Activated T-helper 2 cell treated with anti-CD3 and anti-CD28 coated beads, Interferon-gamma antibody, Interleukin-2, Interleukin-4, amounts not matched to agents 10 μg/mL and 5 μg/mL and 100 μg/mL, durations not matched to agents 14 hours and 24 hours and 36 hours (primary cell): ENCODE measurements at places on chromosomes 7 and 10.

- H3K4me1 ChIP-seq, result no peaks in the 10 kb centered on the region
- no peaks in the 10 kb centered on the region for H3K36me3 ChIP-seq
- no peak overlapping the region for H3K4me3 ChIP-seq
- peaks cover 3% of the 10 kb centered on the region for H3K27me3 ChIP-seq
- no peak overlapping the region for H3K27ac ChIP-seq
Observed at GRCh38 chr7:17622451-17622850, 317.8 kb downstream of the SNX13 start.

DNA sequence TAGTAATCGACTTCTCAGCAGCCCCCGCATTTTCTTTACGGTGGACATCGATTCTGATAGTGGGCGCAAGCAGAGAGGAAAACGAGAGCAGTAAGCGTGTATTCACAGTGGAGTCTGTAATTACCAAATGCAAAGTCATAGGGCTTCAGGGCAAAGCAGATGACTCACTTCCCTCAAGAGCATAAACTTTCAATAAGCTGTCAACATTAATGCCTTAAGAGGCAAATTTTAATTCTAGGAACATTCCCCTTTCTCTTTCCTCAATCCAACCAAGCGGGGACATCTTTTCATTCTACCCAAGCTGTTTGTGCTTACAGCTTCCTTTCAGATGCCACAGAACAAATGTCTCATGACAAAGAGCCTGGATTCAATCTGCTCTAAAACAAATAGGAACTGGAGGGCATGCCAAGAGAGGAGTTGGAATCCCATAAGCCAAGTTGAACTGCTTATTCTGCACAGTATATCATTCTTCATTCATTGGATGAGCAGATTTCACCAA is 48.6 kb downstream of the MALSU1 start:
- no peak for DNase-seq
- H3K36me3 ChIP-seq, result peaks cover 45% of the 10 kb centered on the region

- no peak overlapping the region for H3K27ac ChIP-seq
- no peak for DNase-seq
- H3K36me3 ChIP-seq, result no peaks in the 10 kb centered on the region
- no peak overlapping the region for H3K4me3 ChIP-seq
Observed at GRCh38 chr10:100886963-100887362, 25.8 kb upstream of the SLF2 start.

GRCh38 chr7:22350466-22351328 is 6.3 kb downstream of the RAPGEF5 start:
- no peaks in the 10 kb centered on the region for H3K4me1 ChIP-seq
- H3K4me3 ChIP-seq, result no peak overlapping the region
- no peak for DNase-seq
- H3K27ac ChIP-seq, result no peak overlapping the region

DNA sequence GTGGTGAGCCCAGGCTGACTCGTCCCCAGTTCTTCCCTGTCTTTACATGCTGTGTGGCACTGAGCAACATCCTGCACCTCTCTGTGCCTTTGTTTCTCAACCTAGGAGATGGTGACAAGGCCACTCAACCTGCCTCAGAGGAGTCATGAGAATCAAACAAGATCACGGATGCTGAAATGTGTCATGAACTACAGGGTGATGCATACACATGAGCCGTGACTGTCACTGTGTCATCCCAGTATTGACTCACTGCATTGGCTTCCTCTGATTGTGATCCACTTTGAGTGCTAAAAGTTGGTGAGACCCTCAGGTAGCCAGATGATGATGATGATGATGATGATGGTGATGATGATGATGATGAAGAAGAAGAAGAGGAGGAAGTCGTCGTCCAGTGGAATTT is 11.5 kb downstream of the C10orf71 start:
- no peaks in the 10 kb centered on the region for H3K36me3 ChIP-seq
- H3K4me3 ChIP-seq, result no peak overlapping the region
- no peak for DNase-seq
- H3K27ac ChIP-seq, result peak overlapping the region; percentile 25

DNA sequence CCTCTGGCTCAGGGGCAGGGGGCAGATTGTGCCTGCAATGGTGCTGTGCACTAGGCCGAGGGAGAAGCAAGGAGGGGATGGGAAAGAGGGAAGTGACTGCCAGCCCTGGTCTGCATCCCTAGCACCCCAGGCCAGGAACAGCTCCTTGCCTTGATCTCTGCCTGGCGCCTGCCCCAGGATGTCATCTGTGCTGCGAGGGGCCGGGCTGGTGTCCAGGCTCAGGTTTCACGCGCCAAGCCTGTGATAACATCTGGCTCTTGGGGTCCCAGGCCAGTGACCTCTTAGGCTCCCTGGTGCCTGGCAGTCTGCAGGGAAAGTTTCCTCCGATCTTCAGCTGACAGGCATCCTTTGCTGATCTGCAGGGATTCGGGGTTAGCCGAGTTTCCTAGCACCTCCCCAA is 193.5 kb upstream of the GPR26 start:
- no peak overlapping the region for H3K27ac ChIP-seq
- H3K4me3 ChIP-seq, result no peak overlapping the region
- no peaks in the 10 kb centered on the region for H3K4me1 ChIP-seq
- no peaks in the 10 kb centered on the region for H3K36me3 ChIP-seq
- peaks cover 2% of the 10 kb centered on the region for H3K27me3 ChIP-seq

- H3K36me3 ChIP-seq, result no peaks in the 10 kb centered on the region
- DNase-seq, result no peak
- no peak overlapping the region for H3K27ac ChIP-seq
- no peaks in the 10 kb centered on the region for H3K27me3 ChIP-seq
Observed at GRCh38 chr10:129417870-129418269, 49.2 kb upstream of the MGMT start.

DNA sequence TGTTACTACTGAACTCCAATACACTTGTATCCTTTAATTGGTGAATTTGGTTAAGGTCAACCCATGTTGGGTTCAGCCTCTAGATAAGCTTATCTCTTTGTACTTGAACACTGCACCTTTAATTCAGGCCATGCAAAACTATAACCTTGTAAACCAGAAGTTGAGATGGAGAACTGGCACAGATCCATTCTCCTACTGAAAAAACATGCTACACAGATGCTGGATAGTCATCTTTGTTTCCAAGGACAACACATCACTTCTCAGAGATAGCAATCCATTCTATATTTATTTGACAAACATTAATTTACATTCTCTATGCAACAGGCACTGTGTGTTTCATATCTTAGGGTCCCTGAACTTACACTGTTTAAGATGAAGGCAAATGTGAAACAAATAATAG is 2.9 kb upstream of the CDK14 start:
- peaks cover 42% of the 10 kb centered on the region for H3K27me3 ChIP-seq
- H3K4me3 ChIP-seq, result no peak overlapping the region
- no peak for DNase-seq
- no peak overlapping the region for H3K27ac ChIP-seq

GRCh38 chr7:143203386-143203785 is 18.5 kb upstream of the TAS2R40 start:
- peaks cover 9% of the 10 kb centered on the region for H3K4me1 ChIP-seq
- H3K27me3 ChIP-seq, result peaks cover 27% of the 10 kb centered on the region
- no peak for DNase-seq
- no peak overlapping the region for H3K4me3 ChIP-seq

DNA sequence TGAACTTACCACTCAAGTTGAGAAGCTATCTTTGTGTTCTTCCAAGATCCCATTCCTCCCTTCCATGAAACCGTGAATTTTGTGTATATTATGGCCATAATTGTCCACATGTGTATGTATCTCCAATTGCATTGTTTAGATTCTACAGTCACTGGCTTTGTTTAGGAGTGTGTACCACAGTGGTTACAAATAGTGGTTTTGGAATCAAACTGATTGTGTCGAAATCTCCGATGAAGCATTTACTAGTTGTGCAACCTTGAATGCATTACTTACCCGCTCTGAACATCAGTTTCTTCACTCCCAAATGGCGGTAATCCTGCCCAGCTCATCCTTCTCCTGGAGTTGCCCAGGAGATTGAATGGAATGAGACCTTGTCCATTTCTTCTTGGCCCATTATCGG is 145.0 kb upstream of the ZNF32 start:
- peaks cover 34% of the 10 kb centered on the region for H3K27me3 ChIP-seq
- no peaks in the 10 kb centered on the region for H3K36me3 ChIP-seq
- no peak for DNase-seq
- H3K4me1 ChIP-seq, result no peaks in the 10 kb centered on the region
- H3K27ac ChIP-seq, result no peak overlapping the region

- H3K36me3 ChIP-seq, result no peaks in the 10 kb centered on the region
- H3K27ac ChIP-seq, result no peak overlapping the region
- no peak for DNase-seq
- no peaks in the 10 kb centered on the region for H3K4me1 ChIP-seq
- no peak overlapping the region for H3K4me3 ChIP-seq
Observed at GRCh38 chr7:46352004-46352954, 431.2 kb upstream of the IGFBP3 start.

DNA sequence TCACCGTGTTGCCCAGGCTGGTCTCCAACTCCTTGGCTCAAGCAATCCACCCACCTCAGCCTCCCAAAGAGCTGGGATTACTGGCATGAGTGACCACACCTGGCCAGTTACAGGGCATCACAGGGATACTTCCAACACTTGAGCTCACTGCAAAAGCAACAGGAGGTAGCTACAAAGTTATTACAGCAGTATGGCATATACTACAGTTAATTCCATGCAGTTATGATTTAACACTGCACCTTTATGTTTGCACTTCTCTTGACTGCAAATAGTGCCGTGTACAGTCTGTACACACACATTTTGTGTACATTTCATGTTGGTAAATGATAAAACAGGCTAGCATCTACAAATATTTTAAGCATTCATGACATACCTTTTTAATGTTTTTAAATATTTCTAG is 21.3 kb downstream of the SRPK2 start:
- H3K27ac ChIP-seq, result no peak overlapping the region
- no peak for DNase-seq
- H3K27me3 ChIP-seq, result no peaks in the 10 kb centered on the region
- no peak overlapping the region for H3K4me3 ChIP-seq

- H3K4me3 ChIP-seq, result no peak overlapping the region
- H3K27me3 ChIP-seq, result no peaks in the 10 kb centered on the region
- H3K27ac ChIP-seq, result no peak overlapping the region
Observed at GRCh38 chr10:128576943-128577670, 450.9 kb upstream of the MKI67 start.

GRCh38 chr10:129676014-129676413 is 209.0 kb downstream of the MGMT start:
- H3K27ac ChIP-seq, result no peak overlapping the region
- no peak for DNase-seq
- H3K4me1 ChIP-seq, result no peaks in the 10 kb centered on the region
- no peaks in the 10 kb centered on the region for H3K27me3 ChIP-seq
- H3K4me3 ChIP-seq, result no peak overlapping the region

DNA sequence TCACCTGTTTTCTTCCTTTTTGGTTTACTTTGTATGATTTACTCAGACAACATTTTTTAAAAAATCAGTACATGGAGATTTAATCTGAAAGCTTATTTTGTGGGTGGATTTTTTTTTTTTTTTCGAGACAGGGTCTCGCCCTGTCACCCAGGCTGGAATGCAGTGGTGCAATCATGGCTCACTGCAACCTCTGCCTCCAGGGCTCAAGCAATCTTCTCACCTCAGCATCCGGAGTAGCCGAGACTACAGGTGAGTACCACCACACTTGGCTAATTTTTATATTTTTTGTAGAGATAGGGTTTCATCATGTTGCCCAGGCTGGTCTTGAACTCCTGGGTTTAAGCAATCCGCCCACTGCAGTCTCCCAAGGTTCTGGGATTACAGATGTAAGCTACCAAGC is 2.5 kb downstream of the GSTO1 start:
- H3K36me3 ChIP-seq, result peaks cover 63% of the 10 kb centered on the region
- no peaks in the 10 kb centered on the region for H3K27me3 ChIP-seq
- DNase-seq, result no peak
- H3K4me1 ChIP-seq, result peaks cover 67% of the 10 kb centered on the region

GRCh38 chr10:27699776-27700175 is 45.8 kb downstream of the MKX start:
- no peak for DNase-seq
- no peaks in the 10 kb centered on the region for H3K4me1 ChIP-seq
- no peaks in the 10 kb centered on the region for H3K36me3 ChIP-seq
- H3K4me3 ChIP-seq, result no peak overlapping the region

DNA sequence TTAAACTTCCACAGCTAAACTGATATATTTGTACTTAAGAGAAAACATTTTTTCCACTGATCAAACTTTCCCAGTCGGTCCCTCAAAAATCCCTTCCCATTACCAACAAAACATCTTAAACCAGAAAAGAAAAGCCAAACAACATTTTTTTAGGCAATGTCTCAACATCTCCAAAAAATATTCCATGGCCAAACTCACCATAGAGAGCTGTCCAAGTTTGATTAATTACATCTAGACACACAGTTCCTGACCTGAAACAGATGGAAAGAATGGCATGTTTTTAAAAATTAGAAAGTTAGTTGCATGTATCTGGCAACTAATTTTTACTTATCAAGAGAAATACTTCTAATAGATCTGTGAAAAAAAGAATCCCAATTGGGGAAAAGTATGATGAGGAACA is 95.4 kb downstream of the UBE2H start:
- peaks cover 27% of the 10 kb centered on the region for H3K4me1 ChIP-seq
- H3K27me3 ChIP-seq, result no peaks in the 10 kb centered on the region
- DNase-seq, result no peak
- no peak overlapping the region for H3K4me3 ChIP-seq
- H3K36me3 ChIP-seq, result peaks cover 11% of the 10 kb centered on the region
- no peak overlapping the region for H3K27ac ChIP-seq

DNA sequence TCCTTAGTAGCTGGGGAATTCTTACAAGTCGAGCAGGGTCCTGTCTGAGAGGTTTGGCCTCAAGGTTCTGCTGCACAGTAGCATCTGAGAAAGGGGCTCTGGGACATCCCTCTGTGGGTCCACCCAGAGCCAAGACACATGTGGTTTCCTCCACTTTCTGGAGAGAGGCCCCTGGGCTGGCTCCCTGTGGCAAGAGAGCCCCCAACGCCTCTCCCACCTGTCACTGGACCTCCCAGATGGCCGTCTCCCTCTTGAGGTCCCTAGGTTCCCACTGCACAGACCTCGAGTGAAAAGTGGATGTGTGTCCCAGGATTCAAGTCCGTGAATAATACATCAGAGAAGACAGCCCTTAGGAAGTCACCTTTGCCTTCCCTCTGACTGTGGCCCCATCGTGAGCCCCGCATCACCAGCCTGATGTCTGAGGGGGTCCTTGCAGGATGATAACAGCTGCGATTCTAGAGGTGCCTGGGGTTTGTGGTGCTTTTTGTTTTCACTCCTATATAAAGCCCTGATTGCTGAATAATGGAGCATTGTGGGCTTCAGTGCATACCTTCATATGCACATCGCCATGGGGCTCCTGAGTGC is 319.0 kb downstream of the GLRX3 start:
- DNase-seq, result no peak
- no peaks in the 10 kb centered on the region for H3K27me3 ChIP-seq
- H3K27ac ChIP-seq, result no peak overlapping the region
- no peaks in the 10 kb centered on the region for H3K36me3 ChIP-seq
- no peak overlapping the region for H3K4me3 ChIP-seq

DNA sequence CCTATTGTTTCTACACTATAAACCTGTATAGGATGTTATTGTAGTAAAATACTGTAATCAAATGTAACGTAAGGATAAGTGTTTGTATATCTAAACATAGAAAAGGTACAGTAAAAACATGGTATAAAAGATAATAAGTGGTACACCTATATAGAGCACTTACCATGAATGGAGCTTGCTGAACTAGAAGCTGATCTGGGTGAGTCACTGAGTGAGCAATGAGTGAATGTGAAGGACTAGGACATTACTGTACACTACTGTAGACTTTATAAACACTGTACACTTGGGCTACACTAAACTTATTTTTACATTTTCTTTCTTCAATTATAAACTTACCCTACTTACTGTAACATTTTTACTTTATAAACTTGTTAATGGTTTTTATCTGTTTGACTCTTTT is 732.9 kb upstream of the LRRN3 start:
- no peaks in the 10 kb centered on the region for H3K4me1 ChIP-seq
- H3K36me3 ChIP-seq, result no peaks in the 10 kb centered on the region
- DNase-seq, result no peak
